ENCODE measurements at places on chromosomes 11 and 22.

DNA sequence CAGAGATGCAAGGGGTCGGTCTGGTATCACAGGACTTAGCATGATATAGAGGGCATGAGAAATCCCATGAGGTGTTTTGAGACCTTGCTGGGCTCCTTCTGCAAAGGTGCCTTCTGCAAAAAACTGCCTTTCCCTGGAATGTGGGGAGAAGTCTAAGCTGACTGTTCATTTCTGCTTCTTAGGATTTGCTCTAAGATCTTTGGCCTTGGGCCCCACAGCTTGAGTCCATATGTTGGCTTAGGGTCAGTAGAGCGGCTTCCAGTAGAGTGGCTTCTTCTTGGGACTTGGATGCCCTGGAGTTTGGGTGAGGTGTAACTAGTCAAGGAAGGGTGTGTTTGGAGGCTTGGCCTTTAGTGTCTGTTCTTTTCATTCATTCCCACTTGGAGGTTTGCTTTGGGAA, 37.0 kb downstream of the AMPD3 start:
- DNase-seq: no peak

GRCh38 chr11:128361451-128362020, 225.8 kb downstream of the ETS1 start:
- DNase-seq: peak; percentile 39

DNA sequence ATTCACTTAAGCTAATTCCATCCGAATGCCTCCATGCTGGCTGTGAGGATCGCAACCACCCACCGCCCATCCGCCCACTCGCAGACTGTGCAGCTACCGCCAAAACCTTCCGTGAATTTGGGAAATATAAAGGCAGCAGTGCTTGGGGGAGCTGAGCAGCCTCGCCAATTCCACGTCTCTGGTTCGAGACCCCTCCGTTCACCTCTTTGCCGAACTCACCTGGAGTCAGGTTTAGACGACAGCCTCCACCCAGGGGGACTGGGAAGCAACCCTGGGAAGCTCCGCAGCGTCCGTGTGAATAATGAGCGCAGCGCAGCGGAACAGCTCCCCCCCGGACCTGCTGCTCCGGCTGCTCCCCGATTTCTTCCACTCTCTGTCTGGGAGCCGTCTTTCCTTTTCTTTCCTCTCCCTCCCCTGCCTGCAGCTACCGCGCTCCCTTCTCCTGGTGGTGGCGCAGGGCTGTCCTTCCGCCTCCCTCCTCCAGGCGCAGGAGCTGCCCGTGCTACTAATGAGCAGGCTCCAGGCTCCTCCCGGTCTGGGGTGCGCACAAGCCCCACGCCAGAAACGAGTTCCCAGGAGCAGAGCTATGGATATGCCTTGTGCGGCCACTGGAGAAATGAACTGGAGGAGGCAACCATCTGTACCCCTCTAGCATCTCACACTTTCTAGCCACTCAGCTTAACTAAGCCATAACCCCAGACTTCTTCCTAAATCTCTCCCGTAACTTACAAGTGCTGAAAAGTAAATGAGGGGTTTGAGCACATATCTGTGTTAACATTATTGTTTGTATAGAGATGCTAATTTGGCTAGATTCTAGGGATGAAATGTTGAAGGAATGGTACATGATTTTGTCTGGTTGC, 107.3 kb downstream of the XKR3 start:
- no peak for DNase-seq

GRCh38 chr11:1564535-1565172, 7.4 kb downstream of the DUSP8 start:
- peak; percentile 86 for DNase-seq

- no peak for DNase-seq
Observed at GRCh38 chr22:33860386-33860785, 59.9 kb downstream of the LARGE1 start.

DNA sequence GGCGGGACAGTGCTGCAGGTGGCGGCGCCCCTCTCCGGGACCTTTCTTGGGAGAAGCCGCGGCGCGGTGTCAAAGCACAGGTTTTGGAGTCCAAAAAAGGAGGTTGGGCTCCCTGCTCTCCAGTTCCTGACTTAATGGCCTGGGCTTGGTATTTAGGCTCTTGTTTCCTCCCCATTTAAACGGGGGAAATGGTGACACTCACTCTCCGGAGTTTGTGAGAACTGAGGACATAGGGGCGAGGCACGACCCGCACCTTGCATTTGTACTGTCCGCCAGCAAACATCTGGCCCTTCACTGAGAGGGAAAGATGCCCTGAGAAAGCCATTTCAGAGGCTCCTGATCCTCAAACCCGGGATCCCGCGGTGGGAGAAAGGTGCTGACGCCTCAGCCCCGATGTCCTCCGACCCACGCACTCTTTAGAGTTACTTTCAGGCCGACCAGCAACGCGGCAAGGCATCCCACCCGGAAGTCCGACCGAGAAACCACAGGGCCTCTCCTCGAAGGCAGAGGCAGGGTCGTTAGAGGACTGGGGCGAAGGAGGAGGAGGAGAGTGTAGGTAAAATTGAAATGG, 2.9 kb upstream of the WDR74 start:
- DNase-seq: no peak

DNA sequence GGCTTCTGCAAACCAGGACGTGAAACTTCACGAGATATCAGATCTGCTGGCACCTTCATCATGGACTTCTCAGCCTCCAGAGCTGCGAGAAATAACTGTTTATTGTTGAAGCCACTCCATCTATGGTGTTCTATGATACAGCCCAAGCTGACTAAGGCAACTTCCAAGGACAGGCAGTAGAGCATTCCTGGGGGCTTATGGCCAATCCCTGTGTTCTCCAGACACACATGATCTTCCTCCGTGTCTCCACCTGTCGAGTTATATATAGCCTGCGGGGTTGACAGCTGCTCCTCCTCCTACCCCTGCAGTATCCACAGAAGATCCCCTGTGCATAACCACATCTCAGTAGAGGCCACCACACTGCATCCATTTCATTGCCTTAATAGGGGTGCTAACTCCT, 11.0 kb downstream of the TP53AIP1 start:
- DNase-seq: no peak

DNA sequence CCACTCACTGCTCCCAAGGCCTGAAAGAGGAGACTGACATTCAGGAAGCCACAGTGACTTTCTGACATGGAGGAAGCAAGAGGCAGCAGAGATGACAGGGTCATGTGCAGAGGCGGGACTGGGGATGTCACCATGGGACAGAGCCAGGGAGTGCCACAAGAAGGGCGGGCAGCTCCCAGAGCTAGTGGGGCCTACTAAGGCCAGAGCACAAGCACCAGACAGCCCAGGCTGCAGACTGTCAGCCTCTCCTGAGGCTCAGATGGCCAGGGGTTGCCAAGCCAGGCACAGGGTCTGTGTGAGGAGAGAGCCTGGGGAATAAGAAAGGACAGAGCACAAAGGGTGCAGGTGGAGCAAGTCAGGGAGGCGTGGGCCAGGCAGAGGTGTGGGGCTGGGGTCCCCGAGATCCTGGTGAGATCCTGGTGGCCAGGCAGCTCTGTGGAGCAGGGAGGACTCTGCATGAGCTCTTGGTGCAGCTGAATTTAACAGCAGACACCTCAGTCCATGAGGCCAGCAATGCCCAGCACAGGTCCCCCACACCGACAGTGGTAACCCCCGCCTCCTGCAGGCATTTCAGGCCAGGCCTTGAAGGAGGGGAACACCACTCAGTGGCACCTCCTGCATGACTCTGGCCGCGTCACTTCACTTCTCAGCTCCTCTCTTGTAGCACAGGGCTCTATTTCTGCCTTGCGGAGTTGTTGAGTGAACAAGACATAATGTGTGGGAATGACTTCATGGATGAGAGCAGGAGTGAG, 52.3 kb downstream of the SGSM3 start:
- DNase-seq: no peak

GRCh38 chr22:46934746-46935491, 172.5 kb downstream of the TBC1D22A start:
- peak; percentile 95 for DNase-seq

DNA sequence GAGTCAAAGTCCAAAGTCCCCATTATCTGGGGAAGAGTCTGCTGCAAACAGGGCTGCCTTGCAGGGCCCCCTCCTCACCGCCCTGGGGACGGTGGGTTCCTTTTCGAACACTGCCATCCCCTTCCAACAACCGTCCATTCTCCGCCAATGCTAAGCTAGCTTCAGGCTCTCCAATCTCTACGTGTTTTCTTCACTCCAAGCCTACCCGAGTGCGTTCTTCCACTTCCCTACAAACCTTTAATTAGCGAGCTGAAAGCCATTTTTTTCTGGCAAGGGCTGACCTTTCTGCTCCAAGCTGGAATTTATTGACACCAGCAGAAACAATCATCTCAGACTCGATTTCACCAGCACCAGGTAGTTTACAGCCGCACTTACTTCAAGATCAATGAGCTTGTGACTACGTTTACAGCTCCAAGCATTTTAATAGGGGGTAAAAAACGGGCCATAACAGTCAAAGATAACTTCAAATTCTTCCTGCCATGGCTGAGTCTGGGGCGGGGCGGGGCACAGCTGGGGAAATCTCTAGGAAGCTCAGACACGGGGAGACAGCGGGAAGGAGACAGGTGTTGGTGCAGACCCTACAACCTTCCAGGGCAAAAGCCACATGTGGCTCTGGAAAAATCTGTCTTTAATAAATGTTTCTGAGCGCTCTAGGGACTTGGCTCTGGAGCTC, 82.2 kb downstream of the PHF21B start:
- DNase-seq: no peak

DNA sequence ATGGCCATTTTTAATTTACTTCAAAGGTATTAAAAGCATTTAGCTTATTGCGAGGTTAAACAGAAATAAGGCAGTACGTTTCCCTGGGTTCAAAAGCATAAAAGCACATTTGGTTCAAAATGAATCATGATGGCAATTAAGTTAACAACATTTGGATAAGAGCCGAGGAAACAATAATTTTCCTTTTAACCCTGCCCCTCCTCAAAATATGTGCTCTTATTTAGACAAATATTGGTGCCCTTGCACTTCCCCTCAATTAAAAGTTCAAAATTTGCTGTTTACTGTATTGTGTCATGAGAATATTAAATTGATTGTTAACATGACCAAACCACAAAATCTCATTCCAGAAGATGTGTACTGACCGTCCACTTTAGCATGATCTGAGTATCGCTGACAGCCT, 48.7 kb downstream of the VSIG10L2 start:
- no peak for DNase-seq

DNA sequence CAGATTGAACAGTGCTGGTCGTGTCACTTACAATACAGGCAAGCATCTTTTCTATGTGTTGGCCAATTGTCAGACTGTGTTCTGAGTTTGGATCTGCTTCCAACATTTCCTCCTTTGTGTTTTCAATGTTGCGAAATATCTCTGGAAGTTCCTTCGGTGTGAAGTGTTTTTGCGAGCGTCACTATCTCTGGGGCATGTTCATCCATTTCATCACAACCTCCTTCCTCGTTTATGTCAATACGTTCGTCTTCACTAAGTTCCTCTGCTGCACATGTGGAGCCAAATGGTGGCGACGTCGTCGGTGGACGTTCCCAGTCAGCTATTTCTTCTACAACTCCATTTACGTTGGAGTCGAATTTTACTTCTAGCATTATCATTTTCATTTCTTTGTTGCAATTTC, 100.2 kb upstream of the LMO1 start:
- no peak for DNase-seq
